Melanocyte of skin (primary cell): ENCODE measurements at places on chromosomes 2 and 18. TPM values are rescaled to one million over a fixed set of nuclear protein-coding genes. Genes with fewer than 3 reads are reported as not detected.

The CYP26B1 gene
- total RNA-seq = under 0.01 TPM in 1 of 2 replicates, not detected in the other

The SERPINB3 gene
- total RNA-seq = not detected in 2 replicates

The AQP12B gene
- total RNA-seq = not detected in 2 replicates

The CRYGD gene
- not detected in 2 replicates for total RNA-seq

The ALPG gene
- total RNA-seq = not detected in 2 replicates

The SH3RF3 gene
- total RNA-seq = 2.3 TPM in 2 replicates

The FOXI3 gene
- not detected in 2 replicates for total RNA-seq

The ADCYAP1 gene
- not detected in 2 replicates for total RNA-seq
